CD4-positive, CD25-positive, alpha-beta regulatory T cell (primary cell): ENCODE measurements at places on chromosomes 4 and X. TPM values are rescaled to one million over a fixed set of nuclear protein-coding genes. Genes with fewer than 3 reads are reported as not detected.

Gene SOD3
- total RNA-seq: not detected

Gene NAA11
- not detected for total RNA-seq

Gene GYPE
- total RNA-seq: not detected

Gene BBS12
- 1.4 TPM for total RNA-seq

Gene SLC4A4
- not detected for total RNA-seq

Gene USP17L28
- not detected for total RNA-seq

DNA sequence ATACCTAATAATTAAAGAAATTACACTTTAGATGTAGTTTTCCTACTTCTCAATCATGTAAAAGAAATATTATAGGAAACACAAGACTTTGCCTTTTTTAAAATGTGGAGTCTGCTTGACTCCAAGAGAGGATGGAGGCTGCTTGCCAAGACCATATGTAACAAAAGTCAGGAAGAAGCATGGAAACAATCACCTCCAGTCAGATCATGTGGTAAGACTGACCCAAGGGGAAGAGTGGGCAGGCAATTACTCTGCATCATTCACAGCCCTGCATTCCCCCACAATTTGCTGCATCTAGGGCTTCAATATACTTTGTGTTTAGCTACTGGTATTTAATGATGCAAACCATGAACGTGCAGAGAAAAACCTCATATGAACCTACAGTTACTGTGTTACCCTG is 78.0 kb upstream of the RXFP1 start:
- no peaks in the 10 kb centered on the region for H3K4me1 ChIP-seq
- no peaks in the 10 kb centered on the region for H3K27me3 ChIP-seq
- H3K36me3 ChIP-seq: no peaks in the 10 kb centered on the region
- H3K4me3 ChIP-seq: no peak overlapping the region

DNA sequence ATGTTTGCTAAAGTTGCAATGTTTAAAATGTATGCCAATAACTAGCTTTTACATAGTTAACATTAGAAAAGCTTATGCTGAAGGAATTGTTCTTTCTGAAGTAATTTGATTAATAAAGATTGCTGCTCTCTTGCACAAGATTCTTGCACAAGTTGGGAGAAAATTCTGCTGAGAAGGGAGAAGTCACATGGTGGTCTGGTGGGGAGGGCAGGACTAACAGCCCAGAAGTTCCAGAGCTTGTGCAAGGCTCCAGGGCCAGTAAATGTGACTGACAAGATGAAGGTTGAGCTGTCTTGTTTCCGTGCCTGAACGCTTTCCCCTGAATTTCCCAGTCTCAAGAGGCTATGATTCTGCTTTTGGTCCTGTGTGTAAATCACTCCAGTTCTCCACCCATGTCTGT is 112.9 kb upstream of the VCX start:
- H3K36me3 ChIP-seq: no peaks in the 10 kb centered on the region
- H3K27ac ChIP-seq: no peak overlapping the region
- no peaks in the 10 kb centered on the region for H3K4me1 ChIP-seq

DNA sequence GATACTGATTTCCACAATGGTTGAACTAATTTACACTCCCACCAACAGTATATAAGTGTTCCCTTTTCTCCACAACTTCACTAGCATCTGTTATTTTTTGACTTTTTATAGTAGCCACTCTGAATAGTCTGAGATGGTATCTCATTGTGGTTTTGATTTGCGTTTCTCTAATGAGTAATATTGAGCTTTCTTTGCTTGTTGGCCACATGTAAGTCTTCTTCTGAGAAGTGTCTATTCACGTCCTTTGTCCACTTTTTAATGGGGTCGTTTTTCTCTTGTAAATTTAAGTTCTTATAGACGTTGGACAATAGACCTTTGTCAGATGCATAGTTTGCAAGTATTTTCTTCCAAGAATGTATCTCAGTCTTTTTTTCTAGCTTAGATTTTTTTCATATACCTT is 10.0 kb downstream of the FBXW7 start:
- peaks cover 15% of the 10 kb centered on the region for H3K36me3 ChIP-seq
- no peak overlapping the region for H3K27ac ChIP-seq
- peak overlapping the region; percentile 8 for H3K4me3 ChIP-seq
- DNase-seq: no peak
- H3K27me3 ChIP-seq: no peaks in the 10 kb centered on the region
- peaks cover 51% of the 10 kb centered on the region for H3K4me1 ChIP-seq

GRCh38 chr4:10623241-10623640 is 61.3 kb downstream of the CLNK start:
- H3K27me3 ChIP-seq: no peaks in the 10 kb centered on the region
- no peak overlapping the region for H3K27ac ChIP-seq
- DNase-seq: no peak

GRCh38 chr4:156924774-156925315 is 46.8 kb downstream of the PDGFC start:
- H3K4me1 ChIP-seq: no peaks in the 10 kb centered on the region
- DNase-seq: no peak
- H3K36me3 ChIP-seq: no peaks in the 10 kb centered on the region
- H3K4me3 ChIP-seq: no peak overlapping the region
- H3K27me3 ChIP-seq: no peaks in the 10 kb centered on the region
- no peak overlapping the region for H3K27ac ChIP-seq

- no peak for DNase-seq
- H3K27me3 ChIP-seq: no peaks in the 10 kb centered on the region
- H3K4me3 ChIP-seq: no peak overlapping the region
- H3K36me3 ChIP-seq: peaks cover 26% of the 10 kb centered on the region
- no peak overlapping the region for H3K27ac ChIP-seq
Observed at GRCh38 chrX:1419545-1420355, 27.8 kb upstream of the SLC25A6 start.

DNA sequence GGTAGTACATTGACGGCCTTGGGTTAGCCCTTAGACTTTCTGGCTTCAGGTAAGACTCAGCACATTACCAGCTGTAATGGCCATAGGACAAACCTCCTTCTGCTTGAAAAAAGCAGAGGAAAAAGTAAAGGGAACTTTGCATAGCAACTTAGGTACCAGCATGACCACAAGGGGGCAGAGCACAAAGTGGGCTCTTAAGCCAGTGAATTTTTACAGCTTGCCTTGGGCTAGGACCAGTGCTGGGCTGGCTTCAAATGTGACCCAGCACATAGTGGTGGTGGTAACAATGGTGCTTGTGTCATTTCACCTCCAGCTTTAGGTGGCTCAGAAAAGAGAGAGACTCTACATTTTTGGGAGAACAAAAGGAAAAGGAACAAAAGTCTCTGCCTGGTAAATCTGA is 66.1 kb downstream of the KLHL4 start:
- no peak overlapping the region for H3K4me3 ChIP-seq
- H3K27ac ChIP-seq: no peak overlapping the region
- DNase-seq: peak; percentile 8

DNA sequence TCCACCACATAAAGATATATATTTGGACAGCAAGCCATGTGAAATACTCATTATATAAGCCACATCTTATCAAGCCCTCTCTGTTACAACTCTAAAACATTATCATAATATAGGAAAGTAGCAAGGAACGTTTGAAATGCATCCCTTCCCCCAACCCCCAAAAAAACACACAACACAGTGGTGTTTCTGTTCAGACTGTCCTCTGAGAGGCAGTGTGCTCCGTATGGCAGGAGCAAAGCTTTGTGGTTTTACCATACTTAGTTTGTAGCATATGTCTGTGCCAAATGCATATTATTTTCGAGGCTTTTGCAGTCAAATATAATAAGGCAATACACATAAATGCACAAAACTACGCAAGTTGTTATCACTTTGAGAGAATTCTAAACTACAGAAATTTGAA is 194.2 kb downstream of the RAPGEF2 start:
- H3K4me1 ChIP-seq: no peaks in the 10 kb centered on the region
- H3K27ac ChIP-seq: no peak overlapping the region
- H3K4me3 ChIP-seq: no peak overlapping the region
- no peak for DNase-seq

GRCh38 chrX:54776987-54777672 is 20.9 kb downstream of the ITIH6 start:
- H3K27me3 ChIP-seq: no peaks in the 10 kb centered on the region
- H3K4me1 ChIP-seq: no peaks in the 10 kb centered on the region
- peak; percentile 33 for DNase-seq

DNA sequence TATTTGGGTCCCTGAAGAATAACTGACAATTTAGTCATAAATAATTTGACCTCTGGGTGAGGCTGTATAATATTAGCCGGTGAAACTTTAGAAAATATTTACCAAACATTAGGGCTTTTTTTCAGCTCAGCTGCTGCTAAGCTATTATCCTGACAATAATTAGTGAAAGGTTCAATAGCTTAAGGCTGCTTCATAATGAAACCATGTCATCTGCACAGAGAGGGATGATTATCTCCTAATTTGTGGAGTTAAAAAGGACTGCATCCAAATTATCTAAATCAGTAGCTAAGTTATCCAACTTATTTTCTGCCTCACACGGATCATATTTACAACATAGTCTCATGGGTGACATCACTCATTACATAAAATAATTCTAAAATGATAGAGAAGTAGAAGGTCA is 1249.8 kb downstream of the RAPGEF2 start:
- no peak overlapping the region for H3K27ac ChIP-seq
- H3K4me1 ChIP-seq: no peaks in the 10 kb centered on the region
- no peak overlapping the region for H3K4me3 ChIP-seq
- no peaks in the 10 kb centered on the region for H3K36me3 ChIP-seq
- no peaks in the 10 kb centered on the region for H3K27me3 ChIP-seq
- no peak for DNase-seq

DNA sequence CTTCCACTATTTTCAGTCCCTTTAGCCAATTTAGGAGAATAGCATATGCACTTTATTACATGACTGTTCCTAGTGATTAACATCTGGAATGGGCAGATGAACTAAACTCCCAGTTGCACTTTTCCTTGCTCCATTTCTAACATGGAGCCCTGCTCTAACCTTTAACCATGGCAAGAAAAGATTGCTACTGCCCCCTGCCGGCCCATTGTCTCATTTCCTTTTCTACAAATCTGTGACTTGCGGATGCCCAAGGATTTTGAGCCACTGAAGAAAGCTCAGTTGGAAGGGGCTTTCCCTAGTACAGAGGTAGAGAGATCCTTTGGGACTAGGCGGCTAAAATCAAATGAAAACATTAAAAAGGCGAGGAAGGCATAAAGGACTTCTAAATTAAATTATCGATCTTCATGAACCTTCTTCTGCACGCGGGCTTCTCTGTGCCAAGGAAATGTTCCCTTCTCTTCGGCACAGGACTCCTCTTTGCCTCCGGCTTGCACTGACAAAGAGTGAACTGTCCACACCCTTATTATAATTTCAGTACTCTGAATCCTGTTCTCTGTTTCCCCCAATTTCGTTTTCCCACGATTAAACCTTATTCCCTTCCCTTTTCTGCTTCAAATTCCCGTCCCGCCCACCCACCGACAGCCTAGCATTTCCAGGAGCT is 577 bp upstream of the GLRA2 start:
- H3K4me3 ChIP-seq: no peak overlapping the region
- no peaks in the 10 kb centered on the region for H3K36me3 ChIP-seq
- no peak overlapping the region for H3K27ac ChIP-seq
- no peaks in the 10 kb centered on the region for H3K4me1 ChIP-seq
- peak; percentile 4 for DNase-seq

DNA sequence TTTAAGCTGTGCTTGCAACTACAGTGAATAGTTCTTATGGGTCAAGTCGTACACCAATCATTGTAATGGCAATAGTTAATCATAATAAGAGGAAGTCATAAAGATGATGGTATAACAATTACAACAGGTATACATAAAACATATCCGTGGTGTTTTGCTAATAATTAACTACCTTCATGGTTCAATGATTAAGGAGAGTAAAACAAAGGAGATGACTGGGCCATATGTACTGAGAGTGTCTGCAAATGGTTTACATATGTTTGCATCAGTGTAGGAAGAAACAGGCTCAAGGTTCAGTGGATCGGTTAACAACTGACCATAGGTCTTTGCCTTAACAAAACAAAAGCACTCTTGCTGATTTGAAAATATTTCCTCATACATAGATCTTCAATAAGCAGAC is 253.0 kb downstream of the COX7B2 start:
- no peak overlapping the region for H3K27ac ChIP-seq
- DNase-seq: no peak
- no peak overlapping the region for H3K4me3 ChIP-seq
- no peaks in the 10 kb centered on the region for H3K36me3 ChIP-seq

GRCh38 chr4:101037938-101038413 is 309.4 kb downstream of the PPP3CA start:
- H3K36me3 ChIP-seq: no peaks in the 10 kb centered on the region
- no peaks in the 10 kb centered on the region for H3K27me3 ChIP-seq
- no peak overlapping the region for H3K27ac ChIP-seq
- peaks cover 18% of the 10 kb centered on the region for H3K4me1 ChIP-seq
- H3K4me3 ChIP-seq: no peak overlapping the region
- no peak for DNase-seq

DNA sequence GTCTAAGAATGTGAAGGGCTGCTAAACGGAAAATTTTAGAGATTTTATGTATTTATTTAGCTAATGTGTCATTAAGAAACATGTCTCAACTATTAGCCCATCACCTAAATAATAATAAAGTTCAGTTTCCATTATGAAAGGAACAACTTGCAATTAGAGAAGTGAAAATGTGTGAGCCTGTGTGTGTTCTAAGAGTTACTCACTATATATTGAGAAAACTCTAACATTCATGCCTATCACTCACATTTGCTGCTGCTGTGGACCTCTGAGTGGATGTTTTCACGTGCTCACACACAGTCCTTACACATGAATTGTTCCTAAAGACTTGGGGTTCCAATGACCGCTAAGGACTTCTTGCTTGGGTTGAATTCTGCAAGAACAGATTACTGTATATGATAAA is 364.0 kb downstream of the TMA16 start:
- no peaks in the 10 kb centered on the region for H3K36me3 ChIP-seq
- no peak for DNase-seq
- H3K4me3 ChIP-seq: no peak overlapping the region
- no peaks in the 10 kb centered on the region for H3K27me3 ChIP-seq

DNA sequence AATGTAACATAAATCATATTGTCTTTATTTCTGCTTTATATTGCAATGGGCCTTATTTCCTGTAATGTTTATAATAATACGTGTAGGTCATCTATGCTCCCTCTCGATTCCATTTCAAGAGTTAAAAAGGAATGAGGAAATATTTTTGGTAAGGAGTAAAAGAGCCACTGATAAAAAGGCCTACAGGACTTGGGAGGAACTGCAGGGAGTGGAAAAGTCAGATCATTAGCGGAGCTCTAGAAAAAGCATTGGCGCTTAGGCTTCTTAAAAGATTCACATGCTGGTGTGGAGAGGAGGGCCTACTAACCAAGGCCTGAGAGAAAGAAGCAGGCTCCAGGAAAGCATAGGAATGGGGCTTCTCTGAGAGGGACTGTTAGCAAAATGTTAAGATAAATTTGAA is 82.9 kb upstream of the PNPLA4 start:
- H3K4me3 ChIP-seq: no peak overlapping the region
- H3K4me1 ChIP-seq: no peaks in the 10 kb centered on the region
- DNase-seq: no peak

GRCh38 chrX:71111141-71111843 is at the start of gene IL2RG:
Gene IL2RG (minus strand): TSS chrX:71111577. CDS start chrX:71111539, 38 bp downstream.
- H3K27ac ChIP-seq: peak within 1 kb of the TSS; percentile 99
- peak within 1 kb of the TSS; percentile 96 for H3K4me3 ChIP-seq
- peaks cover 15% of the 10 kb centered on the region for H3K36me3 ChIP-seq
- peak; percentile 95 for DNase-seq
- peaks cover 64% of the 10 kb centered on the region for H3K4me1 ChIP-seq
- no peaks in the 10 kb centered on the region for H3K27me3 ChIP-seq

- peaks cover 31% of the 10 kb centered on the region for H3K27me3 ChIP-seq
- H3K27ac ChIP-seq: no peak overlapping the region
- H3K4me3 ChIP-seq: no peak overlapping the region
- H3K4me1 ChIP-seq: peaks cover 3% of the 10 kb centered on the region
- H3K36me3 ChIP-seq: no peaks in the 10 kb centered on the region
Observed at GRCh38 chr4:121875652-121876051, 5.4 kb upstream of the BBS7 start.
